Esophagus (tissue), 2 donors: ENCODE measurements at places on chromosomes 1 and 21. TPM values are rescaled to one million over a fixed set of nuclear protein-coding genes. Genes with fewer than 3 reads are reported as not detected.

ROR1 gene
- 1.1 TPM for polyA plus RNA-seq

SLC6A9 gene
- 22.8 TPM for polyA plus RNA-seq

BNIPL gene
- 111 TPM for polyA plus RNA-seq

DNASE2B gene
- not detected for polyA plus RNA-seq

C1orf141 gene
- polyA plus RNA-seq = not detected
